ENCODE measurements at places on chromosomes 4 and X.
A peak's percentile ranks its signal among the peaks of the same experiment; 100 is the strongest.

- DNase-seq: no peak
Observed at GRCh38 chrX:120299928-120300327, 11.3 kb downstream of the TMEM255A start.

DNA sequence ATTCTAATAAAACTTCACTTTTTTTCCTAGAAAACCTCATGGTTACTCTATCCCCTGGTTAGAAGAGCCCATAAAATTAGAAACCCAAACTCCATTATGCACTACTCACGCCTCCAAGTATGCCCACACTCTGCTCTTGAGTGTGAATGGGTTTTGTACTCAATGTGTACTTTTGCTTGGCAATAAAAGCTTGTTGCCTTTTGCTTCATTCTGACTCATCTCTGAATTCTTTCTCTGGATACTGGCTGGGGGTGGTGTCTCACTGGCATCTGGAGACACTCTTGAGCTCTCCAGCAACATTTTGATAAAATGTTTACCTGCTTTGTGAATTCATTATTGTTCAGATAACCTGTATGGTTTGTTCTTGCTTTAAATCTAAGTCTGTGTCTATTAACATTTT lies 963.3 kb downstream of the TRAM1L1 start:
- no peak for DNase-seq

GRCh38 chr4:86271057-86271456 lies 88.8 kb downstream of the MAPK10 start:
- no peak for DNase-seq

DNA sequence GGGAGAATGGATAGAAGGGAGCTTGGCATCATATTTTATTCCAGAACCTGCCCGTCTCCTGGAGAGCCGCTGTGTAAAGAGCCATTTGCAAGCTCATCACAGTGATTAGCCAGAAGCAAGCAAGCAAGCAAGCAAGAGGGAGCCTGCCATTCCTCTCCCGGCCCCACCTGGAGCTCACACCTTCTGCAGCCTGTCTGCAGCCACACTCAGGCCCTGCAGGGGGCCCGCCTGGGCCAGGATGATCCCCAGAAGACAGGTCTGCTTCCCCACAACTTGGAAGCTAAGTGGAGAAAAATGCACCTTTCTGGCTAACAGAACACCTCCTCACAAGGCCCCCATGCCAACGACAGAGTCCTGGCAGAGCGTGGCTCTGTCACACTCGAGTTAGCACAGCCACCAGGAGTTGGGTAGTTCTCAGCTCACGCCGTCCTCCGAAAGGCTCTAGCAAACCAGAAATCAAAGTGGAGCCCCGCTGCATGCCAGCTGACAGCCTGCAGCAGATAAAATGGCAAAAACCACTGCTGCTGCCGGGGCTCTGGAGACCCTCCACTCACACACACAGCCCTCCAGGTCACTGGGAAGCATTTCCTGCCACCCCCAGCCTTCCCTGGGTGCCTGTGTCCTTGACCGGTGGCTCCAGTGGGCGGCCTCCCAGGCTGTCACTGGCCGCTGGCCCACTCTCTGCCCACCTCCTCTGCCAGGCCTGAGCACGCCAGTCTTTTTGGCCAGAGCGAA lies 54.9 kb downstream of the DCTD start:
- DNase-seq: no peak

GRCh38 chr4:74934016-74934831 lies 1.3 kb downstream of the PARM1 start:
- no peak for DNase-seq

- DNase-seq: no peak
Observed at GRCh38 chr4:185991770-185992169, 77.2 kb upstream of the TLR3 start.

GRCh38 chr4:25580633-25581467 lies 74.8 kb upstream of the SLC34A2 start:
- no peak for DNase-seq

DNA sequence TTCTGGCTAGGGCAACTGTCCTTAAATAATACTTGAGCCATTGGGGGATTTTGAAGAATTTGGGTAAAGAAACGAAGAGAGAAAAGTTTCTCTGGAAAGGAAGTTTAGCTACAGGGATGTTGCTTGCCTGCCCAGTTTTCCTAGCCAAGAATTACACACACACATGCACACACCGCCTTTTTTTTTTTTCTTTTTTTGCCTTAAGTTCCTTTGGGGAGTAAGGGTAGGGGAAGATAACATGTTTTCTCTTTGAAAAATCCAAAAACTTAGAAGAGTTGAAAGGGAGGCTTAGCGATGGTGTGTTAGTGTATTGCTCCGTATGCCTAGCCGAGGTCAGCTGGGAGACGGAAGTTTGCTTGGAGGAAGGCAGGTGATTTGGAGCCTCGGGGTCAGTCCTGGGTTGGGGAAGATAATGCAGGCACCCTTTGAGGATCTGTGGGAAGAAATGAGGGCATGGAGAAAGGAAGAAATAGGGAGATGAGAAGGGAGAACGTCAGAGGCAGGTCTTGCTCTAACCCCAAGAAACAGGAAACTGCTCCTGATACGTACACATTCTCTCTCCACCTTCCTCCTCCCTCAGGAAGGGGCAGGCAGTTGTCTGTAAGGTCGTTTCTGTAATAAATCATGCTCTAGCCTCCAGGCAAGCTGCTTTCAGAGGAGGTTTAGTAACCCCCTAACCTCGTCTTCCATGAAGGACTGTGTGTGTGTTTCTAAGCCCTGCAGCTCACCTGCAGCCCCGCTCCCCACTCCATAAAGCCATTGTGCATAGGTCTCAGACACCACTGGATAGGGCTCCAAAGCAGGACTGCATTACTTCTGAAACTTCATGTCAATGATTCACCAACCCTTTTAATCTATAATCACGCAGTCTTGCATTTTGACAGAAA lies 10.5 kb downstream of the KLF3 start:
- no peak for DNase-seq

- DNase-seq: no peak
Observed at GRCh38 chr4:182193311-182193710, 49.9 kb upstream of the TENM3 start.

DNA sequence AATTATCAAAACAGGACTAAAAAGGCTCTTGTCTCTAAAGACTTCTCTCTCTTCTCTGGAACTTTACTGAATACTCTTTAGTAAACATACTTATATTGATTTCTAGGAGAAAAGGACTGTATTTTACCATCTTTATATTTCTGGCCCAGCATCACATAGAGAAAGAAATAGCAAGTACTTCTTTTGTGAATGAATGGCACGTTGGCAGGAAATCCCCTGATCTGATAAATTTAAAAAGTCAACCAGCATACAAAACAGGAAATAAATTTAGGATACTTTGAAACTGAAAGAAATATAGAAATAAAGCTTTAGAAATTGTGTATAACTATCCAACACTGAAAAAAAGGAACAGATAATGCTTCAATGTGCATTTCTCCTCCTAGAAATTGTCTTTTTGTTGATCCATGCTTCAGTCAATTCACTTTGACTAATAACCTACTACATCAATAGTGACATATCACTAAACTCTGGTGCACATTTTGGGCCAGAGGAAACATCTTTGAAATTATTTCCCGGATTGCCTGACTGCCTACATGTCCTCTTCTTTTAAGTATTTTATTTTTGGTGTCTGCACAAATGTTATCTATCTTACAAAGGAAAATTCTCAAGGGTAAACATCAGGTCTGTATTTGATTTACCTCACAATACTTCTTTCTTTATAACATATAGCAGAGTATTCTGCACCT lies 183.5 kb upstream of the FSTL5 start:
- no peak for DNase-seq

DNA sequence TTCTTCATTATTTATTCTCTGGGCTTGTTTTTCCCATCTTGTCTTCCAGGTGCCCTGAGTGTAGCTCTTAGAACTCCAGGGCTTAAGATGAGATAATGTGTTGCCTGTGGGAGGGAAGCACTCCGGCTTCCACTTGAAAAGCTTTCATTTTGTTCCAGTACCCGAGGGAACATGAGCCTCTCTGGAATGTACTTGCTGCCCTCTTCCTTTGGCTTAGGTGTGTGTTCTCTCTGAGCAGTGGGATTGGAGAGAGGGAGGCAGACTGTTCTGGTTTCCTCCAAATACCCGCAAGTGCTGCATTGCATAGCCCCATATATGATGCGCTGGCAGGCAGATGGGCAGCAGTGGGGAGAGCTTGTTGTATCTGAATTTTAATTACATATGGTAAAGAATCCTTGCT lies 861 bp upstream of the DTHD1 start:
- no peak for DNase-seq

DNA sequence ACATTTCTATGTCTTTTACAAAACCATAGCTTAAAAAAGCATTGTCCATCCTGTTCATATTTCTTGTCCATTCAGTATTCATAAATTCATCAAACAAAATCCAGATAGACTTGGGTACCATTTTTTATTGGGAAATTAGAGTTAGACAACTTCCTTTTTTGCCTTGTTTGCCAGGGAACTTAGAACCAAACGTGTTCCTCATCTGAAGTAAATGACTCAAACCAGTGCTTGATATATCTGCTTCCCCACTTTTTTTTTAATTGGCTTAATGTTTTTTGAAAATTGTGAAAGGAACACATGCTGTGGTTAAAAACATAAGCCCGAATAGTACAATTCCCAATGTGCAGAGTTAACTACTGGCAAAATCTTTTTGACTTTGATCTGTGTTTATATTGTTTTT lies 44.2 kb downstream of the DLG3 start:
- no peak for DNase-seq

GRCh38 chrX:149346306-149346705 lies 158.8 kb downstream of the IDS start:
- no peak for DNase-seq

- DNase-seq: no peak
Observed at GRCh38 chr4:38071801-38072431, 111.7 kb downstream of the PTTG2 start.

- DNase-seq: no peak
Observed at GRCh38 chr4:38343608-38344007, 320.4 kb upstream of the KLF3 start.

GRCh38 chr4:43496602-43497001 lies 604.1 kb downstream of the GRXCR1 start:
- DNase-seq: no peak

DNA sequence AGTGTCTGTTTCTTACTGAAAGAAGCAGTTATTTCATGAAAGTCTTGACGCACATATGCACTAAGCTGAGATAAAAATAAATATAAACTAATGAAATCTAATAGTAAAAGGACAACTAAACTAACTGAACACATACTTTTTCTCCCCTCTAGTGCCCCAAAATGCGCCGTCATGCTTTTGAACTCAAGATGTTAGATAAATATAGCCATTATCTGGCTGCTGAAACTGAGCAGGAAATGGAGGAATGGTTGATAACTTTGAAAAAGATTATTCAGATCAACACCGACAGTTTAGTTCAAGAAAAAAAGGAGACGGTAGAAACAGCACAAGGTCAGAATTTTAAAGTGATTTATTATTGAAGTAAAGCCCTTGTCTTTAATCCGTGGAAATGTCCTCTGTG lies 70.2 kb downstream of the DOCK11 start:
- no peak for DNase-seq

- DNase-seq: no peak
Observed at GRCh38 chrX:153379971-153380581, 21.1 kb downstream of the PNMA6E start.

DNA sequence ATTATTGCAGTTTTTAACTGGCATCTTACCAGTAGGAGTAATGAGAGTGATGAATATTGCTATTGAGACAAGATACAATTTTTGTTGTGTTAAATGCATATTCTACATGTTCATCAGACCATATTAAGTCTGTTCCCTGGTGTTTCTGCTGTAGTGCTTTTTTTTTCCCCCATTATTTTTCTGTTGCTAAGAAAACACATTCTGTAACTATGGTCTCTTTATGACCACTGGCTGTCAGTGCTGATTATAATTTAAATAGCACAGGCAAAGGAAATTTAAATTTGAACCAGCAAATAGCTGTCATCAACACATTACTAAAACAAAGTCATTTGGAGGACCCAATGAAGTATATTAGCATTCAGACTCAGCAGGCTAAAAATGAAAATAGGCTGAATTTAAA lies 98.3 kb upstream of the ANKRD50 start:
- DNase-seq: no peak

DNA sequence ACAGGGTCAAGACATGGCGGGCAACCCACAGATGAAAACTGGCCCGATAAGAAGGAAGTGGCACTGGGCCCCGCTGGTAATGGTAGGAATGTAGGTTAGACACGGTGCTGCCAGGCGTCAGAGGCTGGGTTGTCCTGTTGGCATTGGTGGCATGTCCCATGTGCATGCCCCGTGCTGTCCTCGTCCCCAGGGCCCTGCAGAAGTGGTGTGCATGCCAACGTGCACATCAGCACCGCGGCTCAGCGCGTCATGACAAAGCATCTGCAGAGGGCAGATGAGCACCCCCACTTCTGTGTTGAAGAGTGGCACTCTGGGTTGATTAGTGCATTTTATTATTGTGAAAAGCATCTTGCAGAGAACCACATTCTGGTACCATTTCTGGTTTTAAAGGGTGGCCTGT lies 35.6 kb downstream of the NELFA start:
- DNase-seq: no peak

DNA sequence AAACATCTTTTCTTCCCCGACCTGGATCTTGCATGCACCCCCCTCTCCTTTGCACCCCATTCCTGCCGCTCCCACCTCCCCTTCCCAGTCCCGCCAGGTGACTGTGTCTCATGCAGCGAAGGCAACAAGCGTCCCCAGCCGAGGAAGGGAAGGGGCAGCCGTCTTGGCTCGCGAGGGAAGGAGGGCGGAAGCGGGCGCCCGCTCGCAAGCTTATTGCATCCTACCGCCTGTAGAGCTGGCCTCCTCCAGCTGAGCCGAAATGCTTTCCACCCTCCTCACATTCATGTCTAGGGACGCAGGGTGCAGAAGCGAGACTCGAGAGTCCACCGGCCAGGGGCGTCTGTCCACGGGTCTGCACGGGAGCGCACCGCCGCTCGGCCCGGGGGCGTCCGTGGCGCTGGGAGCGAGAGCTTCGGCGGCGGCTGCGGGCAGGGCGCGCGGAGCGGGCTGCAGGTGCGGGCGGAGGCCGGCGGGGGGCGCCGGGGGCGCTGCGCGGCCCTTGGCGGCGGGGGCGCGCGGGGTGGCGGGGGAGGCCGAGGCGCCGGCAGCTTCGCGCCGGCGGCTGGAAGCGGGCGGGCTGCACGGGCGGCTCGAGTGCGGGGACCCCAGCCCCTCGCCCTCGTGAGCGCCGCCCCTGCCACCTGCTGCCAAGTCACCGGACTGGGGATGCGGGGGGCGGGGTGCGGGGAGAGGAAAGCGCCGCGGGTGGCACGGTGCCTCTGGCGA lies at the start of gene KCNIP4:
KCNIP4 (minus strand) TSS at position 426 of the 726 bp plus-strand sequence.
- peak; percentile 7 for DNase-seq

- no peak for DNase-seq
Observed at GRCh38 chrX:40104985-40105834, 7.5 kb upstream of the BCOR start.

- DNase-seq: no peak
Observed at GRCh38 chr4:27081675-27082586, 221.3 kb downstream of the STIM2 start.

DNA sequence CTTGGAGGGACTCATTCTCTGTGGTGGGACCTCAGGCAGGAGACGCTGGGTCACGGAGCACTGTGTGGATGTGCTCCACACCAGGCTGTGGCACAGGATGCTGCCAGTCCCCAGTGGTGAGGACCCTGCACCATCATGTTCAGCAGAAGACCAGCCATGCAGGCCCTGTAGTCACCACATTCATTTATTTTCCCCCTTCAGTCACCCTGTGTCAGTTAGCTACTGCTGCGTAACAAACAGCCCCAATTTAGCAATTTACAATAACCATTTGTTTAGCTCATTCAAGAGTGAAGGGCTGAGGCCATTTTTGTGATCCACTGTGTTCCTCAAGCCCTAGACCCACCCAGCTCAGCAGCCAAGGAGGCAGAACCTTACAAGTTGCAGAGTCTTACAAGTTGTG lies 23.6 kb upstream of the ADRA2C start:
- DNase-seq: no peak

GRCh38 chr4:116058129-116058528 lies 944.7 kb upstream of the NDST4 start:
- no peak for DNase-seq

GRCh38 chr4:114229706-114230105 lies 250.3 kb upstream of the ARSJ start:
- DNase-seq: no peak
